Small intestine (tissue), 16 donors: ENCODE measurements at places on chromosomes 7 and 10. TPM values are rescaled to one million over a fixed set of nuclear protein-coding genes. Genes with fewer than 3 reads are reported as not detected.
A peak's percentile ranks its signal among the peaks of the same experiment; 100 is the strongest.

- no peaks in the 10 kb centered on the region for H3K36me3 ChIP-seq
- no peak overlapping the region for H3K27ac ChIP-seq
- no peaks in the 10 kb centered on the region for H3K4me1 ChIP-seq
- DNase-seq: no peak
- peaks cover 20% of the 10 kb centered on the region for H3K27me3 ChIP-seq
Observed at GRCh38 chr10:132175907-132176581, 10.7 kb upstream of the DPYSL4 start.

GRCh38 chr10:74786126-74786525 is 40.3 kb upstream of the KAT6B start:
- no peaks in the 10 kb centered on the region for H3K36me3 ChIP-seq
- no peak overlapping the region for H3K4me3 ChIP-seq
- H3K27ac ChIP-seq: no peak overlapping the region
- no peaks in the 10 kb centered on the region for H3K27me3 ChIP-seq

DNA sequence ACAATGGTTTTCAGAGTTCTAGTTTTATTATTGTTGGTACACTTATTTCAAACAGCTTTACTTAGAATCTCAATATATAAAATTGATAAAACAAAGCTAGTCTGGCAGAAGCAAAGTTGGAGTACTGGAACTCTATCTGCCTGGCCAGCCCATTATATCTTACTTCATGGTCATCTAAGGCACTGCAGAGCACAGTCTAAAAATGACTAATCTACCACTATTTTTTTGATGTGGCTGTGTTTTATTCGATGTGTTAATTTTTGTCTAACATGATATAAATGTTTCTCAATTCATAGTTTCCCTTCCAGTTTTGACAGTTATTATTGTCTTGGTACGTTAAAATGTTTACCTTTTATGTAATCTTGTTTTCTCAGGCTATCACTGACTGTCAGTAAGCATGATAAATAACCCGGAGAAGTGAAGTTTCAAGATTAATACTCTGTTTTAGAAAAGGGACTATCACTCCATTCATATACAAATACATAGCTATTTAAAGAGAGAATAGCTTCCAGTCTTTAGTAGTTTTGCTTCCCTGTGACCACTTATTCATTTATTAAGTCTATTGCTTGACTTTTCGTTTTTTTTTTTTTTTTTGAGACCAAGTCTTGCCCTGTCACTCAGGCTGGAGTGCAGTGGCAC is 60.6 kb upstream of the CSTF2T start:
- no peaks in the 10 kb centered on the region for H3K4me1 ChIP-seq
- DNase-seq: no peak
- H3K27ac ChIP-seq: no peak overlapping the region
- no peaks in the 10 kb centered on the region for H3K27me3 ChIP-seq
- H3K4me3 ChIP-seq: no peak overlapping the region
- H3K36me3 ChIP-seq: no peaks in the 10 kb centered on the region

DNA sequence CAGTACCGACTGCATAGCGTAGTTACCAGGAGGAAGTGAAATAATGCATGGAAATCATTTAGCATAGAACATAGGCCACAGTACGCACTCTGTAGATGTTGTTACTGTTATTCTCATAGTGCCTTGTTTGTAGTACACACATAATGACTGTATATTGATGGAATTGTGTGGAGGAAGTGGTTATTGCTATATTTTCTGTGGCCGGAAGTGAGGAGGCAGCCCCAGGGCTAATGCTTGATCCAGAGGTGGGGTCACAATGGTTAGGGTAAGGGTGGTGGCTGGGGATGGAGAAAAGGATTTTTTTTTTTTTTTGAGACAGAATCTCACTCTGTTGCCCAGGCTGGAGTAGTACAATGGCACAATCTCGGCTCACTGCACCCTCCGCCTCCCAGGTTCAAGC is 4.5 kb upstream of the MGAM start:
- H3K27ac ChIP-seq: no peak overlapping the region
- no peaks in the 10 kb centered on the region for H3K36me3 ChIP-seq
- H3K4me1 ChIP-seq: no peaks in the 10 kb centered on the region
- H3K4me3 ChIP-seq: no peak overlapping the region

DNA sequence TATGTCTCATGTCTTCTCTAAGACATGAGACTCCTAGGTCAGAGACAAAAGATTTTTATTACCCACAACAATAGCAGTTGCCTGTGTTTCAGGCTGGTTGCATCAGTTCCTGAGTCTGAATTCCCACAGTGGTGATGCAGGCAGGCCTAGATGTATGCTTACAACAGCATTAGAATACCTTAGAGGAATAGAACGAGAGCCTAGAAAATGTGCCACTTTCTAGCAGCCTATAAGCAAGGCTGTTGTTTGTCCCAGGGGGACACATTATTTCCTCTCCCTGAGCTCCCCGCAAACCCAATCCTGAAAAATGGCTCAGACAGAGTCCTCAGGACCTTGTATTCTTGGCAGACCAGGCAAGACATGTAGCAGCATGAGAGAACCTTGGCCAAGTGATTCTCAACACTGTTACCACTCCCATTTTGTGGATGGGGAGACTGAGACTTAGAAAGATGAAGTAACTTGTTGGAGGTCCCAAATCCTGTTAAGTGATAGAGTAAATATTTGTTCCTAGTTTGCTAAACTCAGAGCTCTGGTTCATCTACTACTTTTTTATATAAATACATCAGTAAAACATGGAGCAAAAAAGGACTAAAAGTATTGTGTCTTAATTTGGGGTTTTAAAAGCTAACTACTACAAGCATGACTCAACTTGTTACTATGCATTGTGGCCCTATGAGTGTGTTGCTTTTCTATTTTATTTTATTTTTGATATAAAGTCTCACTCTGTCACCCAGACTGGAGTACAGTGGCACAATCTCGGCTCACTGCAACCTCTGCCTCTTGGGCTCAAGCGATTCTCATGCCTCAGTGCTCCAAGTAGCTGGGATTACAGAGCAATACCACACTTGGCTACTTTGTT is 14.2 kb downstream of the VTI1A start:
- DNase-seq: no peak
- H3K4me1 ChIP-seq: no peaks in the 10 kb centered on the region
- no peaks in the 10 kb centered on the region for H3K36me3 ChIP-seq
- no peak overlapping the region for H3K27ac ChIP-seq
- no peak overlapping the region for H3K4me3 ChIP-seq

- no peak for DNase-seq
- H3K27ac ChIP-seq: no peak overlapping the region
- H3K27me3 ChIP-seq: no peaks in the 10 kb centered on the region
- H3K36me3 ChIP-seq: no peaks in the 10 kb centered on the region
- H3K4me3 ChIP-seq: no peak overlapping the region
- H3K4me1 ChIP-seq: no peaks in the 10 kb centered on the region
Observed at GRCh38 chr7:94325122-94325475, 69.6 kb upstream of the COL1A2 start.

DNA sequence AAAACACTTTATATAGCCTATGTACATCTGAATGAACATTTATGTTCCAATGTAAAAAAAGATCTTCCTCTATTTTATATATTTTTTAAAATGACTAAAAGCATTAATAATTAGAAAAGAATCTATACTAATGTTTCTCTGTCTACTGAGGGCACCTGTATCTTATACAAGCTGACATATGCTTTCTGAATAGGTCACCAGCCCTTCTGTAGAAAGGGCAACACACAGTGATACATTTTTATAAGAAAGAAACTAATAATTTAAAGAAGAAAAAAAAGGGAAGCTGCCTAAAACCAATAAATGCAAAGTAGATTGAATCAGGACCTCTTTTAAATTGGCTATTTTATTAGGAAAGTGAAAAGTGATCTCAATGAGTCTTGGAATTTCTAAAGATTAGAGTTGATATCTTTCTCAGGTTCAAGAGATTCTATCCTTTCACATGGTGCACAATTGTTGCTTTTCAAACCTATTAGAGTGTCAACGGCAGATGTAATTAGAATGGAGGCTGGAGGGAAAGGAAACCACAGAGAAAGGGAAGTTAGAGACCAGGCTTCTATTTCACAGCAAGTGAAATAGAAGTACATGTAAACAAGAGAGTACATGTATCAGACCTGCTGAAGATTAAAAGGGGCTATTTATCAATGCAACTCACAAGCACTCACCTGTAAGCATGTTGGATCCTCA is 6.3 kb downstream of the MTPN start:
- no peak overlapping the region for H3K27ac ChIP-seq
- H3K27me3 ChIP-seq: no peaks in the 10 kb centered on the region
- peaks cover 5% of the 10 kb centered on the region for H3K36me3 ChIP-seq

DNA sequence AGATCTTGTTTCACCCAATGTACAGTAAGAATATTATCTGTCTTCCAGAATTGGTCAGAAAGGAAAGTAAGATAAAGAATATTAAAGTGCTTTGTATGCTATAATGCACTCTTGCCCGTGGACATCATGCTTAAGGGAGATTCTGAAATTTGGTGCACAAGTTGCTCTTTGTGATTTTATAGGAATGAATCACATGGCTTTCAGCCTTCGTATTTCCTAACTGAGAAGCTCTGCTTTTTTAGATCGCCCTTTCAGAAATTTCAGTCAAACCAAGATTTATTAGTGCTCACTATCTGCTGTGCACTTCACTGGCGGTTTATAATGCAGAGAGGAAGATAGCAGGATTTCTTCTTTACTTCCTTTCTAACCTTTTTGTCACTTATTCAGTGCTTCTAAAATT is 1248.5 kb upstream of the LRRN3 start:
- no peak overlapping the region for H3K4me3 ChIP-seq
- no peaks in the 10 kb centered on the region for H3K4me1 ChIP-seq
- no peaks in the 10 kb centered on the region for H3K36me3 ChIP-seq
- H3K27ac ChIP-seq: no peak overlapping the region

DNA sequence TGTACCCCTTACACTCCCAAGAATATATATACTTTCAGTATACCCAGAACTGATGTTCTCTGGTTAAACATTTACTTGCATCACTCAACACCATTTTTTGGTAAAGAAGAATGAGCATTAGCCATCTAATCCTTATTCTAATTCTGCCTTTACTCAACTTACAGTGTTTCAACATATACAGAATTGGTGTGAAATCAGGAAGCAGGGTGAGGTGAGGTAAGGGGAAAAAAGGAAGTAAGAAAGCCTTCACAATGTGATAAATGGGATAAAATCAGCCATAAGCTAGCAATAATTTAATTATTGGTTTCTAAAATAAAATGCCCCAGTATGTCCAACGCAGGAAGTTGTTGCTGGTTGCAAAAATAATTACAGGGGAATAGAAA is 605.4 kb downstream of the KCNMA1 start:
- no peak for DNase-seq
- H3K27me3 ChIP-seq: no peaks in the 10 kb centered on the region
- no peak overlapping the region for H3K4me3 ChIP-seq
- H3K36me3 ChIP-seq: no peaks in the 10 kb centered on the region

DNA sequence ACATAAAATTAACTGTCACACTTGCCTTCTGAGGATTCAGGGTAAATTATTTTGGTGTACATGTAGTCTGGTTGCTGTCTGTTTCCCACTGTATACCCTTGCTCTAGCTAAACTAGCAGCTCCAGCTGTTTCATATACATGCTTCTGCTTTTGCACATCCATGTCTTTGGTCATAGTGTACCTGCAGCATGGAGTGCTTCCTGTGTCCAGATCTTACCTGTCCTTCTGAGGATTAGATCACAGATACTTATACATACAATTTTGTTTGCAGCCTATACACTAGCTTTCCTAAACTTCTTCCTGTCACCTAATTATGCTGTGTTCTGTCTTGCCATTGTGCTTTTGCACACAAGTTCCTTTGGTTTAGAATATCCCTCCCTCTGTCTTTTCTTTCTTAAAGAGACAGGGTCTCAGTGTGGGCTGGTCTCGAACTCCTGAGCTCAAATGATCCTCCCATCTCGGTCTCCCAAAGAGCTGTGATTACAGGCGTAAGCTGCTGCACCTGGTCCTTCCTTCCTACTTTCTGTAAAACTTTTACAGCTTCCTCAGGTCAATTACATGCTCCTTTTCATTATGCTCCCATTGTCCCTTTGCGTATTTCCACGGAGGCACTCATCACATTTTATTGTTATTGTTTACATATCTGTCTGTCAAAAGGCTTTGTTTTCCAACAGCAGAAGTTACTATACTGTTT is 33.8 kb downstream of the TPST1 start:
- H3K27me3 ChIP-seq: no peaks in the 10 kb centered on the region
- H3K27ac ChIP-seq: peak overlapping the region; percentile 47
- no peak overlapping the region for H3K4me3 ChIP-seq
- no peak for DNase-seq

The NPY4R gene
- not detected for polyA plus RNA-seq

The SLC35G1 gene
- 74.3 TPM for polyA plus RNA-seq

The DRGX gene
- not detected for polyA plus RNA-seq

The CNTNAP2 gene
- polyA plus RNA-seq: 1.3 TPM

The MRLN gene
- not detected for polyA plus RNA-seq

The FIS1 gene
- polyA plus RNA-seq: 136 TPM

The PDZD7 gene
- polyA plus RNA-seq: 52.6 TPM

The GPC2 gene
- polyA plus RNA-seq: not detected
